ENCODE measurements at places on chromosomes 16 and 17.

- DNase-seq, result no peak
Observed at GRCh38 chr17:9553596-9553995, 22.0 kb downstream of the STX8 start.

GRCh38 chr16:10522966-10523365 lies 57.4 kb downstream of the EMP2 start:
- DNase-seq, result no peak

GRCh38 chr17:29238133-29238850 lies 8.4 kb upstream of the CRYBA1 start:
- DNase-seq, result peak; percentile 81

- DNase-seq, result peak; percentile 48
Observed at GRCh38 chr17:65743308-65743655, 181.8 kb upstream of the AXIN2 start.

GRCh38 chr17:54906683-54907082 lies 6.0 kb downstream of the TOM1L1 start:
- no peak for DNase-seq

DNA sequence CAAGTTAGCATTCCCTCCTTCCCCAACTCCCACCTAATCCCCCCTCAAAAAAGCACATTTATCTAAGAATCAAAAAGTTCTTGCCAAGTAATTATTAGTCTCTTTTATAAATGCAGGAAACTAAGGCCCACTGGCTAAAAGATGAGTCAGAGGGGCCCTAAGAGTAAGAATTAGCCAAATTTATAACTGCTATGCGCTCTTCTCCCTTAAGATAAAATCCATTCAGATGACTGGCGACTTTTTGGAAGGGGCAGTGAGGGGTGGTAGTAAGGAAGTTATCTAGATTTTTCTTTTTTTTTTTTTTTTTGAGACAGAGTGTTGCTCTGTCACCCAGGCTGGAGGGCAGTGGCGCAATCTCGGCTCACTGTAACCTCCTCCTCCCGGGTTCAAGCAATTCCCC lies 17.1 kb downstream of the ZNF652 start:
- DNase-seq, result no peak

- DNase-seq, result no peak
Observed at GRCh38 chr16:89706518-89707260, 5.2 kb upstream of the SPATA2L start.

- DNase-seq, result no peak
Observed at GRCh38 chr17:44584443-44584842, 27.2 kb downstream of the FZD2 start.

DNA sequence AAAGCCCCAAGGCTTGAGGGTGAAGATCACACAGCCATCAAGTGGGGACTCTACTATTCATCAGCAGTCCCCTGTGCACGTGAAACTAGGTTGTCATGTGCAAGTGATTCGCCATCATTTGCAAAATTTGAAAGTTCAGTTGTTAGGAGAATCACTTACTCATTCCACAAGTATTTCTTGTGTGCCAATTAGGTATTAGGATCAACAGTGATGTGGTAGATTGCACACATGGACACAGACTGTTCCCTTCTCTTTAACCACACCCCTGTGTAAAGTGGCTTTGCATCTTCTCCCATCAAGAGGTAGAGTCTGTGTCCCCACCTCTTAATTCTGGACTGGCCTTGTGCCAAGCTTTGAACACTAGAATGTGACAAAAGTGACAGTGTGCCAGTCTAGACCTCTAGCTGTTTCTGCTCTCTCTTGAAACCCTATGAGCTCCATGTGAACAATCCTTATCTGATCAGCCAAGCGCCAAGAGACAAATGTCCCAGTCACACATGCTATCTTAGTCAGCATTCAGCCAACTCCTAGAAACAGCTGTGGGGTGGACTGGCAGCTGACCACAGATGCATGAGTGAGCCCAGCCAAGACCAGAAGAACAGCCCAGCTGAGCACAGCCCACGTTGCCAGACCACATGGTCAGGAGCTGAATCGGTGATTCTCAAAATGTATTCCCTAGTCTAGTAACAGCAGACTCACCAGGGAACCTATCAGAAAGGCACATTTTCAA lies 31.5 kb upstream of the SHISA9 start:
- DNase-seq, result peak; percentile 13

GRCh38 chr16:58040945-58041627 lies 15.5 kb downstream of the MMP15 start:
- no peak for DNase-seq

GRCh38 chr16:50555952-50556673 lies 7.9 kb downstream of the NKD1 start:
- no peak for DNase-seq
